ENCODE measurements at places on chromosomes 2 and 18.

DNA sequence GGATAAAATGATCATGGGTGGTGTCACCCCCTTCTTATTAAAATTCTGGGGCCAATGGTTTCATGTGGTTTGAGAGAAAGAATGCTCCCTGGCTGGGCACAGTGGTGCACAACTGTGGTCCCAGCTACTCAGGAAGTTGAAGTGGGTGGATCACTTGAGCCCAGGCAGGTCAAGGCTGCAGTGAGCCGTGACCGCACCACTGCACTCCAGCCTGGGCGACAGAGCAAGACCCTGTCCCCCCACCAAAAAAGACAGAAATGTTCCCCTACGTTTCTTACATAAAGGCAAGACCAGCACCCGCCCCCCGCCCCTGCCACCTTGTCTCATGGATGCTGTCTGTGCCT lies 53.0 kb upstream of the ID2 start:
- no peak for DNase-seq

DNA sequence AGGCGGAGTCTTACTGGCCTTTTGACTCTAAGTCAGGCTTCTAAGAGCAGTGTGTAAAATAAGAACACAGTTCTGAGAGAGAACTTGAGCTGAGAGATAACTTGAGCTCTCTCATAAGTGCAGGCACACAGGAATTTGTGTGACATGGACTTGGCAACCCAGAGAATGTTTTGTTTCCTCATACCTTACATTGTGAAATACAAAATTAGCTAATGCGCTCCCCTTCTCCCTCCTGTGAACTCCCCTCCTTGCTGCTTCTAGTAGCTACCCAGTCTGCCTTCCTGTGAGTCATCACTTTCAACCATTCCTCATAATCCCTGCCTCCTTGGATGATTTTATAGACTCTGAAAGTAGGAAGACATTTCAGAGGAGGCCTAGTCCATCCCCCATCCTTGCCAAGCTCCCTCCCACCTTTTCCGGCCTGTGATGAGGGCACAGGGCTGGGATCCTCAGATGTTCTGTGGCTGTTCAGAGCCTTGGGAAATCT lies 22.6 kb downstream of the FER1L5 start:
- no peak for DNase-seq

GRCh38 chr2:232530626-232531260 lies 4.8 kb downstream of the CHRND start:
- no peak for DNase-seq

- DNase-seq, result no peak
Measured at GRCh38 chr2:212814941-212815340, 276.3 kb upstream of the ERBB4 start.

- no peak for DNase-seq
Measured at GRCh38 chr18:26279428-26279827, 53.2 kb downstream of the TAF4B start.

DNA sequence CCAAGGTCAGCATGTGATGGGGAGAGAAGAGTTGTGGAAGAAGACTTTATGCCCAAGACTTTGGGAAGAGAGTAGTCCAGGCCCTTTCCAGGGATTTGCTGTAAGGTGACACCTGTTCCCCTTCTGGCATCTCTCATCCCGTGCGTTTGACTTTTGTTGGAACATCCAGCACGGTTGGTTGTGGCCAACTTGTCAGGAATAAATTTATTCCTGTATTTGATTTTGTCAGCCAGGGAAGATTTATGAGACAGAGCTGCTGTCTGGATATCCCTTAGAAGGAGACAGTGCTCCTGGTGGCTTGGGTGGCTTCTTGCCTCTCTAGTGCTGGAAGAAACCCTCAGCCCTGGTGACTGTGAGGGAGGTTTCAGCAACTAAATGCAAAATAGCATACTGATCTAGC lies 121.5 kb downstream of the PTPRM start:
- DNase-seq, result no peak

GRCh38 chr2:17604050-17604449 lies 63.6 kb downstream of the VSNL1 start:
- DNase-seq, result no peak

- no peak for DNase-seq
Measured at GRCh38 chr2:238021327-238021726, 39.5 kb upstream of the SCLY start.

- no peak for DNase-seq
Measured at GRCh38 chr2:84959566-84960506, 11.1 kb upstream of the KCMF1 start.

DNA sequence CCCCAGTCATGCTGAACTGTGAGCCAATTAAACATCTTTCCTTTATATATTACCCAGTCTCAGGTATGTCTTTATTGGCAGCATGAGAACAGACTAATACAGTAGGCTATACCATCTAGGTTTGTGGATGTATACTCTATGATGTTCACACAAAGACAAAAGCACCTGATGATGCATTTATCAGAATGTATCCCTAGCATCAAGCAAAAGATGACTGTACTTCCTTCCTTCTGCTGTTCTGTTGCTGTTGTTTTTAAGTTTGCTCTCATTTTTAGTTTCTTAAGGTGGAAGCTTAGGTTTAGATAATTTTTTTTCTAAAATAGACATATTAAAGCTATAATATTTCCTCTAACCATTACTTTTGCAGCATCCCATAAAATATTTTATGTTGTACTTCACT lies 12.4 kb downstream of the ZSCAN30 start:
- DNase-seq, result no peak

DNA sequence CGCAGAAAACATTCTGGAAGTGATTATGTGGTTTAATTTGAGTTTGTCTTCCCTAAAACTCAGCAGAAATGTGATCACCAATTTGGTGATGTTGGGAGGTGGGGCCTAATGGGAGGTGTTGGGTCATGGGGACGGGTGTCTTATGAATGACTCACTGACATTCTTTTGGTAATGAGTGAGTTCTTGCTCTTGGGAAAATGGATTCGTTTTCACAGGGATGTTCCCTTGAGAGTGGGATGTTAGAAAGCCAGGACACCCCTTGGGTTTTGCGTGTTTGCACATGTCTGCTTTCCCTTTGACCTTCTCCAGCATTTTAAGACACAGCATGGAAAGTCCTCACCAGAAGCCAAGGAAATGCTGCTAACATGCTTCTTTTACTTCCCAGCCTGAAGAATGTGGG lies 321.5 kb upstream of the NT5C1B start:
- DNase-seq, result no peak

- DNase-seq, result no peak
Measured at GRCh38 chr2:192228685-192229084, 34.0 kb upstream of the TMEFF2 start.

DNA sequence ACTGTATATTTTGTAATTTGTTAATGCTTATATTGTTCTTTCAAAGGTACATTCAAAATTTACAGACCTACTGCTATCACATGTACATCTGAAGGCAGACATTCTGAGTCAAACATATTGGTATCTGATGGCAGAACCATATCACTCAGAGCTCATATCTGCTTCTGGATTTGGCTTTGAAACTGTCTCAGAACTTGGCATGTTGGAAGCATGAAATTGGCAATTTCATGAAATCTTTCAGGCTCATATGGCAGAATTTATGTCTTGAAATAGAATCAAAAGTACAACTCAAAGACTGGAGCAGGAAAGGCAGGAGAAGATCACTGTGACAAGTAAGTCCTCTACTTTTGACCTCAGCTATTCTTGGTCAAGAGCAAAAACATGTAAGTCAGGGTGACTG lies 202.3 kb downstream of the LRP1B start:
- no peak for DNase-seq

- DNase-seq, result no peak
Measured at GRCh38 chr18:1840878-1841277, 730.4 kb downstream of the METTL4 start.

DNA sequence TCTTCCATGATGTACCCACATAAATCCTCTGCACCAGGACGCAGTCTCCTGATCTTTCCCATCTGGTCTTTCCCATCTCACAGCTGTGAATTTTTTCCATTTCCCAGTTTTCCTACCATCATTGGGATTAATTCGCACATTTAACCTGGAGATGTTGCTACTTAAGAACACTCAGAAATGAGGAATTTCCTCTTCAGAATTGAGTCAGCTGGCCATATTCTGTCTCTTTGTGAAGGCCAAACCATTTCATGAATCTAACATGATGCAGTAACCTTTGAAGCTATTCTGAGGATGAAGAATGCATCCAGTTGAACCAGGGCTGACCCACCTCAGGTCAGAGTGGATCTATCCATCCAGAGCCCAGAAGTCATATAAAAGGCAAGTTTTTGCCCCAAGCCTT lies 326.8 kb downstream of the SETBP1 start:
- DNase-seq, result no peak

DNA sequence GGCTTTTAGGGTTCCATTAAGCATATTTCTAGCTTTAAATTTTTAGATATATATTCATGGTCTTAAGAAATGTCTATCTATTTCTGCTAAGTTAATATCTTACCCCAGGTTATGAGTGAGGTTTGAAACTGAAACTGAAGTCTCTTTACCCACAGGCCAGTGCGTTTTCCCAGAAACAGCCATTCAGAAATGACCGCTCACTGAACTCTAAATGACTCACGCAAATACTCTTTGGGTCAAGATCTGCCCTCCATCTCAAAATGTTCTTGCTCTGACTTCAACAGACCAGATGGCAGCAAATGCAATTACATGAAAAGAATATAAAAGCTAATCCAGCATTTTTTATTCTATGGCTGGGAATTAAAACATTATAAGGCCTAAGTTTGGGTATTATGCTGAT lies 315.2 kb downstream of the TDRD15 start:
- no peak for DNase-seq

- no peak for DNase-seq
Measured at GRCh38 chr2:1601067-1601412, 143.3 kb downstream of the PXDN start.

GRCh38 chr2:122101319-122101718 lies 345.9 kb downstream of the TSN start:
- no peak for DNase-seq

DNA sequence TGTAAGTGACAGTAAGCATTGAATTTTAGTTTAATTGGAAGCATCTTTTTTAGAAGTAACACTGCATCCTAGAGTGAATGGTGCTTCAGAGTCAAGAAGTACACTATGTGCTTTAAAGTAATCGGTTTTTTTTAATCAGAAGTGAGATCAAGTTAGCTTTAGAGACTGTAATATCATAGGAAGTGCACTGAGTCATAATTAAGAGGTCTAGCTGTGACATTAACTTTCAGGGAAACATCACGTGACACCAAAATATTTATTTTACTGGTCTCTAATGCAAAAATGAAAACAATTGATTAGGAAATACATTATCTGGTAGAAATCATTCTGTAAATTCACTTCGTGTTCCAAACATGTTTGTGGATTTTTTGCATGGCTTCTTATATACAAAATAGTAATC lies 55.3 kb upstream of the KYNU start:
- DNase-seq, result no peak

DNA sequence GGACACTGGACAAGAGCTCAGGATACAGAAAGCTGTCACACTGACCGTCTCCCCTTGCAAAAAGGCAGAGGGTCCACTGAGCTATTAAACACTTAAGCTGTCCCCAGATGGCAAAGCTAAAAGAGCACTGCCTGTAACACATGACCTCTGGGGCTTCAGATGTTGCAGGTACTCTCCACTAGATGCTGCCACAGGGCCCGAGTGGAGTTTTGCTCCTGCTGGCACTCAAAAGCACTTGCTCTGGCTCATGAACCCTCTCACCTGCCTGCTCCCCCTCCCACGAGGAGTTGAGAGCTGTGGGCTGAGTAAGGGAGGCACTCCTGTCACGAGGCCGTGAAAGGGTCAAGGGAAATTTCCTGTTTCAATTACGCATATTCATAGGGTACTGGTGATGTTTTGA lies 227.9 kb downstream of the PRKCE start:
- no peak for DNase-seq

DNA sequence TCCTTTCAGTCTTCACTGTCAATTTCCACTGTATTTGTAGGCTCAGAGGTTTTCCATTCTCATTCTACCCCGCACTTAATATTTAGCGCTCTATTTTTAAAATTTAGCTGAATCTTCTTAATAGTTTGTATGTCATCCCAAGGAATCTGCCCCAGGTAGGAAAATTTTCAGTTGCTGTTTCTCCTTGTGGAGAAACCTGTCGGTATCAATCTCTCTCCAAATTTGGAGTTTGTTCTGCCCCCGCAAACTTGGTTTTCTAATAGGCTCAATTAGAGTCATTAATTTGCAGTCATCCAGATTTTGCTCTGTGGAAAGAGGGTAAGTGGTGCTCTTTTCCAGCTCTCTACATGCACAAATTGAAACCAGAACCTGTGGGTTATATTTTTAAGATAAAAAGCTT lies 87.6 kb downstream of the DNAH6 start:
- DNase-seq, result no peak

GRCh38 chr18:25066516-25066915 lies 285.4 kb downstream of the ZNF521 start:
- DNase-seq, result no peak

GRCh38 chr18:55084550-55084949 lies 125.3 kb upstream of the CCDC68 start:
- DNase-seq, result no peak

GRCh38 chr2:1625281-1626001 lies 118.9 kb downstream of the PXDN start:
- no peak for DNase-seq

DNA sequence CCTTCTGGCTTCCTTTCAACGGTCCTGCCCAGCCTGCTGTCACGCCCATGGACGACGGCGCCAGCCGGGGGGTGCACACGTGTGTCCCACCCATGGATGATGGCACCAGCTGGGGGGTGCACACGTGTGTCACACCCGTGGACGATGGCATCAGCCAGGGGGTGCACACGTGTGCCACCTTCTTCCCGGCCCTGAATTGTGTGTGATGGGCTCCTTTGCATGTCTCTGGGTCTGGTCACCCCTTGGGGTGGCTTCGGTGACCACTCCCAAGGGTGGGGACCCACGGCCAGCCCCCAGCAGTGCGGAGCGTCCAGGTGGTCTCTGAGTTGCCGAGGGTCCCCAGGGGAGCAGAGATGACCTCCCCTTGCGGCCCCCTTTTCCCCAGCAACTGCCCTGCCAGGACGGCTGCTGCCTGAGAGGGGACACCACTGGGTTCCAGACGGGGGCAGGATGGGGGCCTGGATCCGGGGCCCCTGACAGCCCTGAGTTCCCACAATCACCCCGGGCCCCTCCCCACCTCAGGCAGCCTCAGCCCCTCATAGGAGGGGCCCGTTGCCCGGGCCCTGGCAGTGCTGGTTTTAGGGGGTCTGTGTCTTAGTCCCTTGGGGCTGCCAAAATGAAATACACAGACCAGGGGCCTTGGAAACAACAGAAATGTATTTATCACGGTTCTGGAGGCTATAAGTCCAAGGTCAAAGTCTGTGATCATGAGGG lies 9.4 kb downstream of the NEU4 start:
- no peak for DNase-seq

Data from stimulated activated CD8-positive, alpha-beta memory T cell treated with anti-CD3 and anti-CD28 coated beads, Interleukin-4, amount 100 ng/mL, for 48 hours (primary cell).